T-helper 1 cell (primary cell): ENCODE measurements at places on chromosomes 16 and 17.

DNA sequence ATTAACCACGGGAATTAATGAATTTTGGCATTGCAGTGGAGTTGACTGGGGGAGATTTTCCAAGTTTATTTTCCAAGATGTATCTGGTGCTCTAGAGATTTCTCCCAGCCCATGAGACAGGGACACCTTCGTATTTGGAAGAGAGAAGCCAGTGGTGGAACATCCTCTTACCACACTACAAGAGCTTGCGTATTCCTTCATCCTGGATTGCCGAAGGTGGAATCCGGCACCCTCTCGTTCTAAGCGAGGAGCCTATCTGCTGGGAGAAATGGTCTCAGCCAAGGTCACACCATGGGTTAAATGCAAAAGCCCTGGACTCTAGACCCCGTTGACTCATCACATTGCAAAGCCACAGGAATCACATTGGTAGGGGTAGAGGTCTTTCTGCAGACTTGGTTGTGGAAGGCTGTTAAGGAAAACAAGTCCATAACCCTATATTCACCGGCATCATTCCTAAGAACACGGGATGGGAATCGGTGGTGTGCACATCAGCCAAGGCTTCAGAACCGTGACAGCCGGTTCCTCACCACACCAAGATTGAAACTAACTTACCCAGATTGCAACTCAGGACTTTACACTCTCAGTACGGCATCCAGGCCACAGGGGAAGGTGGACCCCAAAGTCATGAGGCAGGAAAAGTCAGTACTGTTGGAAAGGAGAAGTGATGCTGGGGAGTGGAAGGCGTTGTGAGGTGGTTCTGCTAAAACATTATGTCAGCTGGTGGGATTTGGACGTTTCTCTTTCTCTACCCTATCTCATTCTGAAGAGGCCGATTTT lies 259.8 kb downstream of the CPPED1 start:
- no peak for DNase-seq

DNA sequence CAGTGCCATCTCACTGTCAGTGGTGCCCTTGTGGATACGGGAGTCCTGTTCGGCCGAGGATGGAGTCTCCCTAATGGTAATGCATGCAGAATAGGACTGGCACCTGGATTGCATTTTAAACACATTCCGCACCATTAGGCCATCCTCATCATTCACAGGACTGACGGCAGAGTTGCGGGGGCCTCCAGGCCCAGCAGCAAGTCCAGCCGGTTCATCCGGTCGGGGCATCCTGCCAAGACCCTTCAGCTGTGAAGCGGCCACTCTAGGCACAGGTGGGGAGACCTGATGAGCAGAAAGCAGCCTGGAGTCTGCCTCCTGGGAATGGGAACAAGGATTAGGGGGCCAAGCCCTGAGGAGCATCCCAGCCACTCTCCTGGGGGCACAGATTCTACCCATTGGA lies 90.3 kb upstream of the XYLT1 start:
- no peak for DNase-seq

- no peak for DNase-seq
Observed at GRCh38 chr17:61203671-61204131, 195.9 kb upstream of the TBX2 start.

DNA sequence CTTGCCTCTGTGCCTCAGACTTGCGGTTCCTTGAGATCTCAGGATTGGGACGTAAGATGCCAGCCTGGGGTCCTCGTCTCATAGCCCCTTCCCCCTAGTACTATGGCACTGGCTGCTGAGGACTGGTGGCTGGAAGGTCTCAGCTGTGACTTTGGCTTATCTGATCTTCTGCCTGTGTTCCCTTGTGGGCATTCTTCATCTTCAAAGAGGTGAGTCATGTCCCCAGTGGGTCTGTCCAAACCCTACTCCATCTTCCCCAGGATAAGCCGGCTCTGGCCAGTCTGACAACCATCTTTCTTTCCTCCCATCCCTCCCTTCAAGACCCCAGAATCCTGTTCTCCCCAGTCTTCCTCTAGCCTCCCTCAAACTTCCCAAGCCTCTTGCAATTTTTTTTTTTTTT lies 3.6 kb downstream of the CD19 start:
- DNase-seq, result no peak

DNA sequence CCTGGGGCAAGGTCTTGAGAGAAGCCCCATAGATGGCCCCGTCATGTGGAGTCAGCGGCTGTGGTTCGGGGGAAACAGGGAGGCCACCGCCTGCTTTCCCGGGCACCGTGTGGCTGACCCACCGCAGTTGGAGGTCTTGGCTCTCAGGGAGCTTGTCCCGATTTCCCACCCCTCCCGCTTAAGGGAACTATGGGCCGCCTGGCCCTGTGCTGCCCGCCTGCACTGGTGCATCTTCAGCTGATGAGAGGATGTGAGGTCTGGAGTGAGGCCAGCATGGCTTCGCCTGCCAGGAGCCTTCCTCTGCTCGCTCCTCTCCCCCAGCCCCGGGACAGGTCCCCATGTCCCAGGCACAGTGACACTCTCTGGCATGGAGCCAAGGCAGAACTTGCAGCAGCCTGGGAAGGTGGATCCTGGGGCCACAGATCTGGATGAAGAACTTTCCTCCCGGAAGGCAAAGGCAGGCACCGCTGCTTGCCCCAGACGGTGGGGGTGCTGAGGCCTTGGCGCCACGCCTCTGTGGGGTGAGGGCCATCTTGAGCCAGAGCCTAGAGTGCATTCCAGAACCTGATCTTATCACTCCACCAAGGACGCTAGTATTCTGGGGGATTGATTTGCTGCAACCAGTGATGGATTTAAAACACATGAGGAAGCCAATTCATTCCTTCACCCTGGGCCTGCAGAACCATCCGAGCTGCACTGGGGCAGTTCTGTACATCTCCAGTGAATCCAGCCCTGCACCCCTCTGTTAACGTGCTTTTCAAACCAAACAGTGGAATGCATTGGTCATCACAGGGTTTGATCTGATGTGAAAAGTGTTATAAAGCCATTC lies 178.6 kb upstream of the TNRC6C start:
- no peak for DNase-seq

DNA sequence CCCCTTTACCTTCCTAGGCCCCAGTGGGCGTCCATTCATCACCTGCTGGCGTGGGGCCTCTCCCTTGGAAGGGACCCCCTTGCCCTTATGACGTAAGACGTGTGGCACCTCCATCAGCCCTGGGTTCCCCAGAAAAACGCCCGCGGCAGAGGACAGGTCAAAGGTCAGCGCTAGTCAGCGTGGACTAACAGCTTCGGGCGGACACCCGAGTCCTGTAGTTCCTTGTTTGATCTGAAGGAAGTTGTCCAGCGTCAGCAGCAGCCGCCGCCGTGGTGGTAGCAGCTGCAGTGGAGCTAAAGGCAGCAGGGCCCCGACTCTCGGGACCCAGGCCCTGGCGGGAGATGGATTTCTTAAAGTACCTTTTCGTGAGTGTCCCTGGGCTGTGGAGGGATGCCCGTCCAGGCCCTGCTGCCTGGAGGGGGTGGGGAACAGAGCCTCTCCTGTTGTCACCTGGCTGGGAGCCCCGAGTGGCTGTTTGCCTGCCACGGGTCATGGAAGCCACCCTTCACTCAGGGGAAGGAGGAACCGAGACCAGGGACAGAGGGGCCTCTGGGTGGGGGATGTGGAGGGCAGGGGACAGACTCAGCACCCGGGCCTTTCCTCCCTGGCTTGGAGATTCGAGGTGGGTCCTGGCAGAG lies 123.6 kb downstream of the OR1D5 start:
- no peak for DNase-seq

DNA sequence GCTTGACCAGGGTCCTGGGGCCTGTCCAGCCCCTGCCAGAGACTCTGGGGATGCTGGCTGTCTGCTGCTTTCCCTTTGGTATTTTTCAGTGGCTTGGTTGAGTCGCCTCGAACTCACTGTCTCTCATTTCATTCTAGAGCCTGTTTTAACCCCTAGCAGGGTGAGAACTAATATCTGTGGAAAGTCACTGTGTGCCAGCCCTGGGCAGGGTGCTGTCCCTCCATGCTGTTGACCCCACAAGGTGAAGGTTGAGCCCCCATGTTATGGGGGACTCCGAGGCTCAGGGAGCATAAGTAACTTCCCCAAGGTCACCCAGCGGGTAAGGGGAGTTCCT lies 33.0 kb downstream of the DCAKD start:
- DNase-seq, result no peak
